CMK (cell line): ENCODE measurements at places on chromosomes 6 and 20.

- DNase-seq = no peak
Observed at GRCh38 chr6:41719436-41720261, 15.8 kb downstream of the TFEB start.

DNA sequence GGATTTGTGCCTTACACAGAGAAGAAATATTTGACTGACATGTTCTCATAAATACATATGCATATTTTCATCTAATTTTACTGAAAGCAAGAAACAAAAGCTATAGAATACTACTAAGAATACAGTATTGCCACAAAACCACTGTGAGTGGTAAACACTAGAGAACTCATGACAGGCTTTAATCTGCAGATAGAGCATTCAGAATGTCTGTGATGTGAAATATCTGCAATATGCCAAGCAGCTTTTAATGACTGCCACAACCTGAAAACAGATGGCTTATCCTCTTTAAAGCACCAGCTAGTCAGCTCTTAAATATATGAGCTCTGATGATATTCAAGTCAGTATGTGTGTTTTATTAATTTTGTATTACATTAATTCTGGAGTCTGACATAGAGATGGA is 3.4 kb downstream of the NAPB start:
- no peak for DNase-seq

GRCh38 chr6:84854811-84855400 is 90.5 kb upstream of the TBX18 start:
- DNase-seq = no peak

DNA sequence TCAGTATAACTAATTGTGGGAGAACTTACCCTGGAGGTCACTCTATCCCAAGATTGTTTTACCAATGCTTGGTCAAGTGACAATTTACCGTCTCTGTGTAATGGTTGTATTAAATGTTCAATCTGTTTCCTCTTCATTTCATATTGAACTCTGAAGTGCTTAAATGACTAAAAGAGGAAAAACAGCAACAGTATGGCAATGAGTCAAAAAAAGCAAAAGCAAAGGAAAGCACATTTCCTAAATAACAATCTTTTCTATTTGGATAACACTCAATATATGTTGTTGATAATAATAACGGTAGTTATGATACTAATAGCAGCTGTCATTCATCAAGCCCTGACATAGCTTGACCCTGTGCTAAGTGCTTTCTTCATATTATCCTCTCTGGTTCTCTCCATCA is 152.4 kb downstream of the SYNE1 start:
- DNase-seq = no peak

DNA sequence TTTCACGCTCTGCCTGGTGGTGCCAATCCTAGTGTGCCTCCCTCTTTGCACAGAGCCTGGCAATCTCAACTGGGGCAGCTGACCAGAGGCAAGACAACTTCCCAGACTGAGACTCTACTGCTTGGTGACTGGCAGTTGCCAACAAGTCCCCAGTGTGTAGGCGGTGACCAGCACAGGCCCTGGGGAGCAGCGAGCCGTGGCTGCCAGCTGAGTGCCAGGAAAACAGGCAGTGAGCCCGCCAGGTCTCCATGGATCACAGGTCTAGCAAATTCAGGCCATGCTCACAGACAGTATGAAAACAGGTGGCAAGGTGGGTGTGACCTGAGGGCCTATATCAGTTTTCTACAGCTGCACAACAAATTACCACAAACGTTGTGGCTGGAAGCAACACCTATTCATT is 289.9 kb downstream of the KIF16B start:
- DNase-seq = no peak

GRCh38 chr6:142926177-142926493 is 18.8 kb downstream of the HIVEP2 start:
- no peak for DNase-seq

- DNase-seq = no peak
Observed at GRCh38 chr6:124958759-124959354, 3.4 kb upstream of the RNF217 start.

DNA sequence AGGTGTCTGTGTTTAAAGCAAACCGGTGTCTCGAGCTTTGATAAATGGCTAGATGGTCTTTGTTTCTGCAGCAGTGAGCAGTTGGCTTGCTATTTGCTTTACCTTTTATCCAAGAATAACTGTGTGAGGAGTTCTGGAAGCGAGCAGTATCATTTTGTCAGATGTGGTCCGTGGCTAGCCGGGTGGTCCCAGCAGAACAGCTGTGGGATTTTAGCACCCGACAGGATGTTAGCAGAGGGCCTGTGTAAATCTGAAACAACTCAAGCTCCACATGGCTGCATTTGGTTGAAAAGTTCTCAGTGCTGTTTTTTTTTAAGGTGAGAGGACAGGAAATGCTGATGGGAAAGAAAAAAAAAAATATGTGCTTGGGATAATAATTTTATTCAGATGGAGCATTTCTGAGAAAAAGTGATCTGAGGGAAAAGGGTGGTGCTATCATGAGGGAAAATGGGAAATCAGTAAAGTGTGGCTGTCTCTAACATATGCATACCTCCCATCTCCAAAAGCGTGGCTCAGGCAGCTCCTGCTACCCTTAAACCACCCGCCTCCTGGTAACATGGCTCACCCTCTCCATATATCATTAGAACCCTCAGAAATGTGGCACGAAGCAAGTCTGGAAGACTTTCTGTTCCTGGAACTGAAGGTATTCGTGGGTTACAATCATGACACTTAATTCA is 215.4 kb downstream of the TSHZ2 start:
- DNase-seq = no peak

DNA sequence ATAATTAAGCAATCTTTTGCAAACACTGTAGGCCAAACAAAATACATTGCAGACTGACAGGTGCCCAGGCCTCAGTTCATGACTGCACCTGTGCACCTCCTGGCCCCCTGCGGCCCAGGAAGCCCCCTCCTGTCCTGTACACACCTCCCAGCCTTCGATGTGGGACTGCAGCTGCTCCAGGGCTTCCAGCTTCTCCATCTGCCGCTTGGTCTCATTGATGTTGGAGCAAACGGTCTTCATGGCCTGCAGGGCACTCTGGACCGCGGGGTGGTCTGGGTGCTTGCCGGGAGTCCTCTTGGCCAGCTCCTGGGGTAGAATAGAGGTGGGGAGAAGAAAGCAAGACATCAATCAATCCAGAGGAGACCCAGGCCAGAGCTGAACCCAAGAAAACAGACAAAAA is 119.7 kb downstream of the PREX1 start:
- DNase-seq = no peak

DNA sequence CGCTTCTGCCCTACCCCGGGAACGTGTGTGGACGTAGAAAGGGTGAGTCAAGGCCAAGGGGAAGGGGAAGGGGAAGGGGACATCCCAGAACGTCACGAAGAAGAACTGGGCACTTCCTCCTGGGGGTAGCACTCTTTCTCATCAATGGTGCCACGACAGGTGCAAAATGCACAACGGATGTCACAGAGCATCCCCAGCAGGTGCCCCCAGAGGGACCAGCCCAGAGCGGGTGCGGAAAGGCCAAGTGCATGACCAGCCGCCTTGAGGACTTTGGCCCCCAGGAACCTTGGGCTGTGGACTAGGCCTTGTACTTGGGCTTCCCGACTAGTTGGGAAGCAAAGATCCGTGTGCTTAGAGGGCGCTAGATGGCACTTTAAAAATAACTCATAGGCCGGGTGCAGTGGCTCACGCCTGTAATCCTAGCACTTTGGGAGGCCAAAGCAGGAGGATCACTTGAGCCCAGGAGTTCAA is 12.1 kb upstream of the SRC start:
- DNase-seq = no peak

DNA sequence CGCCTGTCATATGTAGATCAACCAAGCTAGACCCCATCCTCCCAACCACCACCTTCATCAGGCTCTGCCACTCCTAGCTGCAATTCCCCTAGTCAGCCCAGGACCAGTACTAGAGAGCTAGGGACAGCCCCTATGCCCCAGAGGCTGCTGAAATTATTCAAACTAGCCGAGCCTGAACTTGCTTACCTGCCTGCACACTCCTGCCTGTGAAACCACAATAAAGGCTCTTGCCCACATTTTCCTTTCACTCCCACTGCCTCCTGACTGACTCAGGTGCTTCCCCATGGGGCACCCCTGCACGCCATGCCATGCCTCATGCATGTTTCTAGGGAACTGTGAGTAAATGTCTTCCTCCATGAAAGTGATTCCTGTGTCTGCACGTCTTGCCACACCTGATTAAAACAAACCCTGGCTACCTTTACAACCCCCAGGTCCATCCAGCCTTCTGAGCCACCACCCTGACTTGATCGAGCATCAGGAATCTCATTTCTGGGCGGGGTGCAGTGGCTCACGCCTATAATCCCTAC is 66.5 kb upstream of the IER3 start:
- no peak for DNase-seq

- no peak for DNase-seq
Observed at GRCh38 chr20:50271176-50271575, 80.5 kb downstream of the CEBPB start.

- no peak for DNase-seq
Observed at GRCh38 chr20:12203981-12204380, 286.3 kb downstream of the BTBD3 start.

DNA sequence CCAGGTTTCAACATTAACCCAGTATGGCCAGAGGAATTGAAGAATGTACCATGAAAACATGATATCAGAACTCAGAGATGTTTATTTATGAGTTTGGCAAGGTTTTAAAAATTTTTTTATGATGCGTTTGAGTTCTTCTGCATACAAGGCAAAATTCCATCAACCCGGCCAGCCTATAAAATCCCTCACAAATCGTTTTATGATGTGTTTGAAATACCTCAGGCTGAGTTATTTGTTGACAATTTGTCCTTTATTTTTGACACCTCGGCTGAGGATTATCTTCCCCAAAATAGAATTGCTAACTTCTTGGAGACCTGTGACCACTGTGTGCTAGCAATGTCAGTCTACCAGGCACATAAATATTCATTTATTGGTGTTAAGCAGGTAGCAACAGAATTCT is 91.9 kb upstream of the SLC24A3 start:
- DNase-seq = no peak

- no peak for DNase-seq
Observed at GRCh38 chr6:16206595-16207037, 31.8 kb upstream of the GMPR start.

DNA sequence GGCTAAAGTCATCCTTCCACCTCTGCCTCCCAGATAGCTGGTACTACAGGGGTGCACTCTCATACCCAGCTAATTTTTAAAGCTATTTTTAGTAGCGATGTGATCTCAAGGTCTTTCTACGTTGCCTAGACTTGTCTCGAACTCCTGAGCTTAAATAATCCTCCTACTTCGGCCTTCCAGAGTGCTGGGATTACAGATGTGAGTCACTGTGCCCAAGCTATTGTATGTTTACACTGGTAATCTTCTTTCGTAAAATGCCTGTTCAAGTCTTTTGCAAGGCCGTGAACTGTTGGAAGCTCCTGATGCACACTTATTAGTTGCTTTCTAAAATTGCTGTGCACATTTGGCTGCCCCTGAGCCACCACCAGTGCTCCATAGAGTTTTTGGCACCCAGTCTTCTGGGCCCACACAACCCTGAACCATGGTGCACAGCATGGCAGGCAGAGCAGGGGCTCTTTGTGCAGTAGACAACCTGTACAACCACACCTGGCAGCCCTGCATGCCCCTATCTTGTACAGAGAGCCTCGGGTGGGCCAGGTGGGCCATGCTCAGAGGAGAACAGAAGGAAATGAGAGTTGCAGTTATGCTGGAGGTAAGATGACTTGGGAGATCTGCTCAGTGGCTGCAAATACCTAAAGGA is 33.3 kb downstream of the PDRG1 start:
- DNase-seq = no peak

DNA sequence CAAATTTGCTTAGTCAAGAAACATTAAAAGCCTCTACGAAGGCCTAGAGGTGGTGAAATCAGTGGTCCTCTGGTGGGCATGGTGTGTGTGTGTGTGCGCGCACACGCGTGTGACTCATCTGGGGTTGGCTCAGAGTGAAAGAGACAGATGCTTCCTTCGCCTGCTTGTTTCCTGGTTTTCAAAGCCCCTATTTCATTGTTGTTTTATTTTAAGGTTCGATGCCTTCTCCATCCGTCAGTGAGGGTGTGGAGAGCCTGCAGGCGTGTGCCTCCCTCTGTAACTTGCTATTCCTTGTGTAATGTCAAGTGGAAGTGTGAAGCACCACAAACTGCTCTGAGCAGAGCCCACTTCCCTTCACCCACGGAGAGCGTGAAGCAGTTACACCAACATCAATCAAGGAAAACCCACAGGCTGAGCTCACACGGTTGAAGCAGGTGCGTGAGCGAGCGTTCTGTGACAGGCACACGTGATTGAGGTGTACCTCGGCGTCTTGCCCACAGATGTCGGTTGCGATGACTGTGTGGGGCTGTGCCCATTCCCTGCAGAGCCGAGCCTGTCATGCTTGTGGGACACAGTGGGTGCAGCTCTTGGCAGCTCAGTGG is 233.9 kb downstream of the PRL start:
- no peak for DNase-seq

- DNase-seq = no peak
Observed at GRCh38 chr6:16388488-16388887, 150.1 kb downstream of the GMPR start.

DNA sequence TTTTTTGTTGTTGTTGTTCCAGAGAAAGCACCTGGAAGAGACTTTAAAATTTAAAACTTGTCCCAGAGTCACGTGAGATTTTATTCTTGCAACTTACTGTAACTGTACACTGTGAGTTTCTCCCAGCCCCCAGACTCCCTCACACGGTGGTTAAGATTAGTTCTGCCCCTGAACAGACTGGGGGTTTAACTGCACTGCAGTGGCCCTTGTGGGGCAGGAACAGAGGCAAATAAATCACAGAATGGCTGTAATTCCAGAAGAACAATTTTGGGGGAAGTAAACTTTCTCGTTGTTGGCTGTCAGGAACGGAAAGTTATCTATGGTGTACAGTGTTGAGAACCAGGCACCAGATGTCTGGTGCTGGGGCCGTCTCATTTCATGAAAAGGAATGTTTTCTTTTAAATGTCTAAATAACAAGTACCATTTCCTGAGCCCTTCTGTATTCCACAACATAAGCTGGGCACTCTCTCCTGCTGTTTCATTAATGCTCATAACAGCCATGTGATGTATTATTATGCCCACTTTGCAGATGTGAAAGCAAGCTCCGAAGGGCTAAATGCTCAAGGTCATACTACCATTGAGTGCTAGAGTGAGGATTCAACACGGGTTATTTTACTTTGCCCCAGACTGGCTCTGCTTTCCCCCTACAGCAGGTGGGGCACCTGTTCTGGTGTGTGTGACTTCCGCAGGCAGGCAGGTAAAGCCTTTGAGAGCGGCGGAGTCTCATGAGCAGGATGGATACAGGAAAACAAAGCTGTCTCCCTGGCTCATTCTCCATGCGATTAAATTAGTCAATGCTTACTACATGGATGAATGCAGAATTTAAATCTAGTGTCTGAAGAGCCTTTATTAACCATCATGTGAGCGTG is 30.5 kb downstream of the CNKSR3 start:
- no peak for DNase-seq
